Activated T-cell treated with anti-CD3 and anti-CD28 coated beads for 1 hour (primary cell): ENCODE measurements at places on chromosomes 16 and 17.

GRCh38 chr17:57636274-57636673 is 108.8 kb downstream of the CCDC182 start:
- no peak for DNase-seq

GRCh38 chr17:30226878-30227277 is 8.6 kb downstream of the SLC6A4 start:
- DNase-seq = no peak

GRCh38 chr17:45361451-45361850 is 44.6 kb upstream of the MAP3K14 start:
- no peak for DNase-seq

- no peak for DNase-seq
Observed at GRCh38 chr17:57670769-57671569, 74.1 kb downstream of the CCDC182 start.

DNA sequence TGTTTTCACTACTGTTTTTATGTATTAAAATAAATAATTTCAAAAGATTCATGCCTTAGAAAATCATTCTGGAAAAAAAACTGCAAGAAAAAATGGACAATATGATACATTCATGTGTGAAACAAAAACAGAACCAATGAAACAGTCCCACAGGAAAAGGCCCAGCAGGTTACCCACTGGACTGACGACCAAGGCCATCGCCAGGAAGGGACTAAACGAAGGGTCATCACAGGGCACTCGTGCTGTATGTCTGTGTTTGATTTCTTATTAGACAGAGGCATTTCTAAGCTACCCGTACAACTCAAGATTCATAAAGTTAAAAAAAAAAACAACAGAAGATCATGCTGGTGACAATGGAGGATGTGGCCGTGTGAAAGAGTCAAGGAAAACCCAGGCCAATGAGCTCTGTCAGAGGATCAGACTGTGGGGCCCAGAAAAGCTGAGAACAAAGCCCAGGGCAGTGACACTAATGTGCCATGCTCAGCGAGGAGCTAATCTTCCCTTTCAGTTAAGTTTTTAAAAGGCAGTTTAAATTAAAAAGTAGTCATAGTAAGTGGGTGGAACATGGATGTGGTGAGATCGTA is 31.8 kb downstream of the NSMCE1 start:
- no peak for DNase-seq

GRCh38 chr16:71360378-71360777 is 1.9 kb downstream of the CALB2 start:
- DNase-seq = no peak
